ENCODE measurements at places on chromosomes 13 and 19.
A peak's percentile ranks its signal among the peaks of the same experiment; 100 is the strongest.

DNA sequence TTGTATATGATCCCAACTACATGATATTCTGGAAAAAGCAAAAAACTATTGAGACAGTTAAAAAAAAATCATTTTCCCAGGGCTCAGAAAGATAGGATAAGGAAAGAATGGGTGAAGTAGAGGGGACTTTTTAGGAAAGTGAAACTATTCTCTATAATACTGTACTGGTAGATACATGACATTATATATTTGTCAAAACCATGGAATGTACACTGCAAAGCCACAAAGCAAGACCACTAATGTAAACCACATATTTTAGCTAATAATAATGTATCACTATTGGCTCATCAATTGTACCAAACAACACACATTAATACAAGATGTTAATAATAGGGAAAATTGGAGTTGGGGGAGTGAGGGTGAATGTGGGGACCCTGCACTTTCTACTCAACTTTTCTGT is 182.6 kb downstream of the EFNB2 start:
- no peak for DNase-seq

- no peak for DNase-seq
These were observed 31.6 kb downstream of the MTRF1 start for GRCh38 chr13:41231786-41232185.

- no peak for DNase-seq
These were observed 279.8 kb upstream of the DACH1 start for GRCh38 chr13:72146816-72147215.

GRCh38 chr19:53004242-53004641 is 9.5 kb upstream of the ERVV-1 start:
- DNase-seq, result no peak

GRCh38 chr19:17135001-17135853 is 59.6 kb downstream of the MYO9B start:
- DNase-seq, result peak; percentile 30

DNA sequence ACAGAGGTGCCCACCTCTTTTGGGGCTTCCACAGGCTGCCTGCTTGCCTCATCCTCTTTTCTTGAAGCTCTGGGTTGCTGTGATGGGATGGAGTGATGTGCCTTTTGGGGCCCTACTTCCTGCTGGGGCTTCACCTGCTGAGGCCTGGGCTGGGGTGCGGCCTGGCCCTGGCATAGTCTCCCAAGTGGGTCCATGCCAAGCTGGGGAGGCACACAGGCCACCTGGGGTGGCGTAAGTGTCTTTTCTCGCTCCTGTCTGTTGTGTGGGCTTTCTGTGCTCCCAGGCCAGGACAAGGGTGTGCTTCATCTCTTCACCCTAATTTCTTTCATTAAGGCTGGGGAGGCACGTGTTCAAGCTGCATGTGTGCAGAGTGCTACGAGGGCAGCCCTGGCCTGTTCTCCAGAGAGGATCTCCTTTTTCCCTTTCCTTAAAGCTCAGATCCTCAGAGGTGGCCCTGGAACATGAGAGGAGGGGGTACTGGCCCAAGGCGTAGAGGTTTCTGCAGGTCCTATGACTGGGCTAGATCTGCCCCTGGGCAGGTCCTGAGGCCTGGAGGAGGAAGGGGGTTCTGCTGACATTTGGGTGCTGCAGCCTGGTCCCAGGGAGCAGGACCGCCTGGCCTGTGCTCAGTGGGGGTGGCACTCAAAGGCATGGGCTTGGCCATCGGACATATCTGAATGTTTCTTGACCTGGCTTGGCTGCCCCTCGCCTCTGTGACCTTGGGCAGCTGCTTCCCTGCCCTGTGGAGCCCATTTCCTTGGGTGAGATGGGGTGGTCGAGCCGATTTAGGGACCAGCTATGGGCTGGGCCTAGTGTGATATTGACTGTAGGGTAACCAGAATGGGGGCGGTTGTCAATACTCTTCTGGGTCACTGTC is 23.7 kb upstream of the RNF17 start:
- DNase-seq, result no peak

GRCh38 chr19:13004273-13004672 is 9.0 kb downstream of the NFIX start:
- no peak for DNase-seq

GRCh38 chr19:36182612-36183244 is 30.5 kb upstream of the COX7A1 start:
- no peak for DNase-seq

- no peak for DNase-seq
These were observed 9.7 kb downstream of the FUT2 start for GRCh38 chr19:48705431-48705830.

- DNase-seq, result peak; percentile 74
These were observed at the start of gene BRSK1 for GRCh38 chr19:55283548-55284377. TSS of gene BRSK1 (plus strand) at chr19:55283997. CDS start at chr19:55284443, 446 bp downstream.

DNA sequence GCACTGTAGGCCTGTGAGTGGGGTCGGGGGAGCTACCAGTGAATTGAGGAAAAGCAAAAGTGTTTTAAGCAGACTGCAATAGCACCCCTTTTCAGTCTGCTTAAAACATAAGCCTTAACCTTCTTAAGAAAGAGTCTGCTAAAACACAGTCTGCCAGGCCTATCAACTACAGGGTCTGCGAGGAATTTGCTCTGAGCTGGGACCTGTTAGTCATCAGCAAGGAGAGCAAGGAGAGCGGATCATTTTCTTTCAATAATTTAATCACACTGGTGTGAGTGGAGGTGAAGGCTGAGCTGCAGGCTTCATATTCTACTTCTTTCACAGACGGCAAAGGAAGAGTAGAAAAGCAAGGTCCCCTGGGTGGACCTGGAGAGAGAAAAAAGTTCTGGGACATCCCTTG is 342.7 kb downstream of the ENOX1 start:
- no peak for DNase-seq

DNA sequence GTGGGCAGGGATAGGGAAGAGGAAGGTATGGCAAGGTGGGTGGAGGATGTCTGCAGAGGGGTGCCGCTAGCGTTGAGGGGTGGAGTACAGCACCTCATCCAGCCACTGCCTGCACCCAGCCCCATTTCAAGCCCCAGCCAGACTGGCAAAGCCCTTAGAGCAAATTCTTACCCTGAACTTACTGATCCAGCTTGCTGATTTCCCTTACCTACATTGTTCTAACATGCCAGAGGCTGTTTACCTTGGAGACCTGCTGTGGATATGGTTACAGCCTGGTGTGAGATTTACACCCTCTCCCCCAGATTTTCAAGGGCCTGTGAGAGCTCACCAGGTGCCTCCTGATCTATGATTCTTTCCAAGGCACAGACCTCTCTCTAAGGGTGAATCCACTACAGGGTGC is 86.0 kb downstream of the ZNF726 start:
- no peak for DNase-seq

DNA sequence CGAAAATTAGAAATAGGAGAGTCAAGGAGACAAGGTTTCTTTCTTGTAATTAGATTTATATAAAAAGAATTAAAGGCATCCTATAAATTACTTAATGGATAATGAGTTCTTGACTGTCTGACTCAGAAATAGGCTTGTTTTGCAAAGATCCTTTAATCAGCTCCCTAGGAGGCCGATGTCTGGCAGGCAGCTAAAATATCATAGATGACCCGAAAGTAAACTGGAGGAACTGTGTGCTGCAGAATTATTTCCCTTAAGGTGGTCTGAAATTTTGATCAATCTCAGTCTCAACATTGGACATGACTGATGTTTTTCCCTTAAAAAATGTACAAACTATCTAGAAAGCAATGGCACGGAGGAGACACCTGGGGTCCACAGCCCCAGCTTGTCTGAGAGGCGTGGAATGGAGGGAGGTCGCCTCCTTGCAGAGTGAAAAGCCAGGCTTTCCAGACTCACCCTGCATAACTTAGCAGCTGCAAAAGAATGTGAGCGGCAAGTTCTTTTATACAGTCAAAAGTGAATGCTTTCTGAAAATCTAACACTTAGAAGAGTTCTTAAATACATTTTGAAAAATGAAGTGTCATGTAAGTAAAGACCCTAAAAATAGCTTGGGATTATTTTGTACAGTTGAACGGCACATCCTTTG is 44.8 kb downstream of the MBNL2 start:
- no peak for DNase-seq

DNA sequence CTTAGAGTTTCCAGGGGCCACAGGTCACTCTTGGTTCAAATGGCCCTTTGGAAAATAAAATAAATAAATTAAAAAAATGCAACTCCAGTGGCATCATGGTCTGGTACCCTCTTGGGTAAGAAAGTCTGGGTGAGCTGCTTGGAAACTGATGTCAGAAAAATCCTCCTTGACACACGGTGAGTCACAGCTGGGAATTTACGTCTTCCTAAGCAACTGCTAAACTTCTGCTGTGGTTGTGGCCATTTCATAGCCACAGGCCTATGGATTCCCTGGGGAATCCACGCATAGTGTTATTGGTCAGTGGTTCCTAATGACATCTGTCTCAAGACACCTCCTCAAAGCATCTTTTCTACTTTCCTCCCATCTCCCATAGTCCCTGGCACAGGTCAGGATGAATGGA is 220.8 kb downstream of the COG6 start:
- no peak for DNase-seq

- no peak for DNase-seq
These were observed 3.0 kb downstream of the DZIP1 start for GRCh38 chr13:95641291-95642027.

DNA sequence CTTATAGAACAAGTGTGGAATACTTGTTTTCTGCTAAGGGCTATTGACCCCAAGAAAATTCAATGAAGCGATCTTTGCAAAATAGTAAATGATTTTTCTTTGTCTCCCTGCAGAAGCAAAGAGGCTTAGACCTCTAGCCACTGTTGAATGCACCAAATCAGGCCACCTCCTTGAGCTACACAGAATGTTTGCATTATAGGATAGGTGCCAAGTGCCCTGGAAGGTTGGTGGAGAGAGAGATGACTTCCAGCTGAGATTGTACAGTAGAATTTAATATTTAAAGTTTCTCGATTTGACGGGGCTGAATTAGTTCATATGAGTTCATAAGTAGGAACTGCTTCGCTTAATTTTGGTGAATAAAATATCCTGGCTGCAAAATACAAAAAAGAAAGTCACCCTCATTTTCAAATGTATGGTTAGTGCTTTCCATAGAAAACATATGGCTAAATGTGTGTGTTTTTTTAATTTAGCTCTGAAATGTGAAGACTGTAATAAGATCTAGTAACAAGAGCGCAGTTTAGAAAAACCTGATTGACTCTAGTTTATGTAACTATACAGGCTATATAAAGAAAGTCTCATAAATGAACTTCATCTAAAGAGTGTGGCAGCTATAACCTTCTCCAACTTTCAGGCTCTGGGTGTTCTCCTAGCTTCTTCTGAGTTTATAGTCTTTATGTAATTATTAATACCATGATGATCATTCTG is 41.6 kb downstream of the LRCH1 start:
- DNase-seq, result no peak

- no peak for DNase-seq
These were observed 908.2 kb downstream of the EFNB2 start for GRCh38 chr13:105627270-105627669.

DNA sequence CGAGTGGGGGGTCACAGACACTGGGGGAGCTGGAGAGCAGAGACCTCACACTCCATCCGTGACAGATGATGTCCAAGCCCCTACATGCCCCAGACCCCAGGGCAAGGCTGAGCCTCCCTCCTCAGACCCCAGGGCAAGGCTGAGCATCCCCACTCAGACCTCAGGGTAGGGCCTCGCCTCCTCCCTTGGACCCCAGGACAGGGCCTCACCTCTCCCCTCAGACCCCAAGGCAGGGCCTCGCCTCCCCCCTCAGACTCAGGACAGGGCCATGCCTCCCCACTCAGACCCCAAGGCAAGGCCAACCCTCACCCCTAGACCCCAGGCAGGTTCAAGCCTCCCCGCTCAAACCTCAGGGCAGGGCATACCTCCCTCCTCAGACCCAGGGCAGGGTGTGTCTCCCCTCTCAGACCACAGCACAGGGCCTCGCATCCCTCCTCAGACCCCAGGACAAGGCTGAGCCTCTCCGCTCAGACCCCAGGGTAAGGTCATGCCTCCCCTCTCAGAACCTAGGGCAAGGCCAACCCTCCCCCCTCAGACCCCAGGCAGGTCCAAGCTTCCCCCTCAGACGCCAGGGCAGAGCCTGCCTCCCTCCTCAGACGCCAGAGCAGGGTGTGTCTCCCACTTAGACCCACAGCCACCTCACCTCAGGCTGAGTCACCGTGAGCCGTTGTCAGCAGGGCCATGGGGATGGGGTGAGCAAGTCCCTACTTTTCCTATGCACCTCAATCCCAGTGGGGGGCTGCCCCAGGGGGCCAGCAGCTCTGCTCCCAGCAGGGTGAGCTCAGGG is 1.7 kb upstream of the S1PR4 start:
- no peak for DNase-seq

- DNase-seq, result no peak
These were observed 51.4 kb downstream of the ATP11A start for GRCh38 chr13:112741185-112741755.

DNA sequence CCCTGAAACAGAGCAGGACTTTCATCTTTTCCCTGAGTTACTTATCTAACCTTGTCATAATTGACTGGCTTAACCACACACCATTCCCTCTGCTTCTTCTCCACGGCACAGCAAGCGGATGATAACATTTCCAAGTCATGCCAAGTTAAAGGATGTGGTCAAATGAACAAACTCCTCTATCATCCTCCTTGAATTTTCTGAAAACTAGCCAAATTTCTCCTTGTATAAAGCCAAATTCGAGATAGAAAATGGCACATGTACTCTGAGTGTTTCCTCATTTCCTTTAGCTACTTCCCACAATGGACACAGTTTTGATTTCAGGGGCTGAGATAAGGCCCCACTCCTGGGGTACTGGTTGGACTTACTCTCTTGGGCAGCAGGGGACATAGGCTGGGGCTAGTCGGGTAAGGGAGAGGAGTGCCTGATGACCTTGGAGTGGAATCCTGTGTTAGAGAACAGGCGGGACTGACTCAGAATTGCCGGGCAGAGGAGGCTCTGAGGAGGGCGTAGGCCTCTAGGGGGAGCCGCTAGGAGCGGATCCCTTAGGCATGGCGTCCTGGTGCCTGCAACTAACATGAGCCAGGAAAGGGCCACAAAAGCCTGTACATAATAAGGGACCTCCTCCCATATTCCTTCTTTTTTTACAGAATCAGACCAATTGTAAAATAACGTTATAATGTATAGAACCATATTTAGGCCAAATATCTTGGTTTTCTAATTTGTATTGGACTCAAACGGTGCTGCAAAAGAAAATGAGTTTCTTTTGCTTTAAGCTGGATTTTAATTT is 20.3 kb upstream of the TMTC4 start:
- no peak for DNase-seq
